M059J (cell line): ENCODE measurements at places on chromosomes 2 and 18. TPM values are rescaled to one million over a fixed set of nuclear protein-coding genes. Genes with fewer than 3 reads are reported as not detected.

FSHR gene
- total RNA-seq = not detected in 2 replicates

HOXD10 gene
- 9.3 and 15.0 TPM in 2 replicates for total RNA-seq

FKBP1B gene
- total RNA-seq = 6.6 and 9.7 TPM in 2 replicates

DLGAP1 gene
- not detected in 2 replicates for total RNA-seq

ACKR3 gene
- total RNA-seq = 2.7 and 3.0 TPM in 2 replicates

RGPD4 gene
- total RNA-seq = not detected in 2 replicates

- DNase-seq = no peak
Observed at GRCh38 chr2:226183550-226183949, 616.1 kb downstream of the IRS1 start.

DNA sequence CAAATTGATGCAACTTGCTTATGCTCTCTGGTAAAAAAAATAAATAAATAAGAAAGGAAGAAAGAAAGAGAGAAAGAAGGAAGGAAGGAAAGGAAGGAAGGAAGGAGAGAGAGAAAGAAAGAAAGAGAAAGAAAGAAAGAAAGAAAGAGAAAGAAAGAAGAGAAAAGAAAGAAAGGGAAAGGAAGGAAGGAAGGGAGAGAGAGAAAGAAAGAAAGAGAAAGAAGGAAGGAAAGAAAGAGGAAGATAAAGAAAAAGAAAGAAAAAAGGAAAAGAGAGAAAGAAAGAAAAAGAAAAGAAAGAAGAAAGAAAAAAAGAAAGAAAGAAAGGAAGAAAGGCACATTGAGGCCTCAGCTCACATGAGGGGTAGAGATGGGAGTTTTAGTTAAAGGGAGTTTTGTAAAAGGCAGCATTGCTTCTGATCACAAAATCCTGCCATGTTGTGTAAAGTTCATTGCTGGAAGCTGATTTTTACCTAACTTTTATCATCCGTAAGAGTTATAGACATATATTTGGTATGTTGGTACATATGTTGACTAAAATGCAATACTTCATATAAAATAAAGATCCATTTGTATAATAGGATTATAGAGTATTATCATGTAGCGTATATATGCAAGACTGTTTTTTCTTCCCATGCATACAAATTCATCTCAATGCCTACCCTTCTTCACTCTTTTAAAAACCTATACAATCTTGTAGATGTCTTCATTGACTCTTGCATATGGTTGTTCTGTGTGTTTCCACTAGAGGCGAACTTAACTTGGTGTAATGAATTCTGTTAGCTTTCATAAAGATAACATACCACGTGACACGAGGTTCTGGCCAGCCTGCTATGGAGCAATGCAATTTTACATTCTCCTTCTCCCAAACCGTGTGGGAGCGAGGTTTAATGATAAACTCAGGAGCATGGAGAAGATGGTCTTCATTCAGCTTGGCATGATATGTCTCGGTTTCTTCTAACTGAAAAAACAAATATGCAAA, 32.8 kb downstream of the MYOM1 start:
- DNase-seq = no peak

- DNase-seq = peak; percentile 91
Observed at GRCh38 chr2:35454966-35455638, 900.5 kb upstream of the CRIM1 start.

DNA sequence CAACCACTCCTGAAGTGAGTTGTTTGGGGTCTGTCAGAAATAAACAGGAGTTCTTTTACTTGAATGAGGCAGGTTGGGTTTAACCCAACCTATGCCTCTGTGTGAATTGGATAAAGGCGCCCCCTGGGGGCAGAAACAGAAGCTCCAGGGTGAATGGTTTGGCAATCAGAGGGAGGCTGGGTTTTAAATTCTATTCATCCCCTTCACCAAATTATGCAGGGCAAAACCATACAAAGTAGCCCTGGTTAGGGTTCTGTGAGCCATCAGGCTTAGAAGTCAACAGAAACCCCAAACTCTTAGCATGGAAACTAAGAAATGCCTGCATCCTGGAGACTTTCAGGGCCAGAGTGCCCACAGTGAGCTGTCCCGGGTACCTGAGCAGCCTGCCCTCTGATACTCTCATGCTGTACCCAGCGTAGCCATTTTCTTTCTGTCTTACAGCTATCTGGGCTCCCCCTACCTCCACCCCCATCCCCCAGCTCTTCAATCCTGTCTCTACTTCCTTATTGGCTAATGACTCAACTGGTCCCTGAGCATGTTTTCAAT, 241.5 kb downstream of the ICOS start:
- peak; percentile 3 for DNase-seq

DNA sequence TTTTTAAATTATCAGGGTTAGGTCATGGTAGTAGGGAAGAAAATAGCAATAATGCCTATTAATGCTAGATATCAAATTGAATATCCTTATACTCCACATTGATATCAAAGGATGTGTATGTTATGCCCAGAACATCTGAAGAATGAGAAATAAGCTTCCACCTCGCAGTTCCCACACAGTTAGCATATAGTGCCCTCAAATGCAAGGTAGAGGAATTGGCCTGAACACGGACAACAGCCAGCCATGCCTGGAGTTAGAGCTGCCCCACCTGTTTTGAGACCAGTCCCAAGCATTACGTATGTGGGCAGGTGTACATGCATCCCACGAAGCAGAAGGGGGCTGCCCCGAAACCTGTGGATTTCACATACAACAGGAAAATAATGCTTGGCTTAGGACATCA, 79.6 kb downstream of the SUMO1 start:
- peak; percentile 41 for DNase-seq

GRCh38 chr2:11582862-11583752, 49.3 kb downstream of the GREB1 start:
- peak; percentile 50 for DNase-seq

DNA sequence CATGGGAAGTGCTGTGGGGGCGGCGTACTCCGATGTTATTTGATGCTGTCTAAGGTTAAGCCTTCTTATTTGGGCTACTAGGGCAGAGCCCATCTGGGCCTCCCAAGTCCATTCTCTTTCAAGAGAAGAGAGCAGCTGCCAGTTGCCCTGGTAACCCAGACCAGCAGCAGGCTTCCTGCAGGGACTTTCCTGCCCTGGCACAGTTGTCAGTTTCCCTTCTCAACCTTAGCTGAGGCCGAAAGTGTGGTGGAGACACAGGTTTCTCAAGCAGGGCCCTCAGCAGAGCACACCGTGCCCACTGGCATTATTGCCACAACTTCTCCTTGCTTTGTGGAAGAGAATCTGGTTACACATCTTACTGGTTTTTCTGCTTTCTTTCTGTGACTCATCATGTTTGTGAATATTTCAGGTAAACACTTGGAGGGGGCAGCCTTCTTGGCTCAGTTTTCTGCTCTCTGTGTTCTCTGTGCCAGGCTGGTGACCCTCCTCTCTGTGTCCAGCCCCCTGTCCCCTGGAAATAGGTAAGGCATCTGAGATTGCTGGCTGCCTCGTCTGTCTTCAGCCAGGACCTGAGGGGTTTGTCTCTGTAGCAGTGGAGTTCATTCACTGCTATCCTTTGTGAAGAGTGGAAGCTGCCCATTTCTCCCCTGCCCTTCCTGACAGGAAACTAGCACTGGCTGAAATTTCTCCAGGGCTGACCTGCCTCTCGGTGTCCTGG, 111.0 kb downstream of the B3GNT2 start:
- peak; percentile 52 for DNase-seq

GRCh38 chr2:231617059-231617926, 24.6 kb downstream of the TEX44 start:
- DNase-seq = no peak

GRCh38 chr2:112731479-112731878, 10.7 kb downstream of the NT5DC4 start:
- DNase-seq = no peak

GRCh38 chr2:28495551-28496250, at the start of gene PLB1:
Gene PLB1, plus strand, starts transcription at chr2:28496060. Its CDS starts 55 bp downstream, at chr2:28496115.
- DNase-seq = no peak
